NCI-H1417 (cell line): ENCODE measurements at places on chromosomes 2 and 18.

DNA sequence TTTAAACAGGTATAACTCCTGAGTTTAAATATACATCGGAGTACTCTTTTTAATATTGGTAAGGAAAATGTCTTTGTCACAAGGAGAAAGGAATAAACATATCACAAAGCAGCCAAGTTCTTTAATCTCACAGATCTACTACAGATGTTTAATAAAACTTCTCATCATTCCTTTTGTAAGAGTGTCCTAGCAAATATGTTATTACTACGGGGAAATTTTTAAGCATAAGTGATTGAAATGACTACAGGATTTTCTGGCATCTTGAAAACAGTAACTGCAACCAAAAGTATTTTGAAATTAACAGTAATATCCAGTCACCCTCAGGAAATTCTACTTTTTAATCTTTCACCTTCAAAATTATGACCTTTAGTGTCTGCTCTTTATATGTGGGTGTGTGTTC is 403.1 kb downstream of the IRS1 start:
- no peak for DNase-seq

GRCh38 chr18:41034413-41034812 is 920.6 kb upstream of the PIK3C3 start:
- DNase-seq, result no peak

DNA sequence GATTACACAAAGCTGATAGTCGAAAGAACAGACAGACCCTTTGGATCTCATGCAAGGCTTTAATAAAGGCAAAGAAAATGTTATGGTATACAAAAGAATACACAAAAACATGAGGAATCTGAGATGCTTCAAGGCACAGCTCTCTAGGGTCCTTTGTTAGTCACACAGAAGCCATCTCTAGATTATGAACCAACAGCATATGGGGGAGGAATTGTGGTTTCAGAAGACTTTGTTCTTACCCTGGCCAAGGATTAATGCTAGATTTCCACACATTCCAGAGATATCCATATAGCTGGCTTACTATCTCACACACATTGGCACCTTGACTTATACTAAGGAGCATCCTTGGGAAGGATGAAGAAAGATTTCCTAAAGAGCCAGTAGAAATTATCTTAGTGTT is 206.1 kb downstream of the GULP1 start:
- DNase-seq, result no peak

DNA sequence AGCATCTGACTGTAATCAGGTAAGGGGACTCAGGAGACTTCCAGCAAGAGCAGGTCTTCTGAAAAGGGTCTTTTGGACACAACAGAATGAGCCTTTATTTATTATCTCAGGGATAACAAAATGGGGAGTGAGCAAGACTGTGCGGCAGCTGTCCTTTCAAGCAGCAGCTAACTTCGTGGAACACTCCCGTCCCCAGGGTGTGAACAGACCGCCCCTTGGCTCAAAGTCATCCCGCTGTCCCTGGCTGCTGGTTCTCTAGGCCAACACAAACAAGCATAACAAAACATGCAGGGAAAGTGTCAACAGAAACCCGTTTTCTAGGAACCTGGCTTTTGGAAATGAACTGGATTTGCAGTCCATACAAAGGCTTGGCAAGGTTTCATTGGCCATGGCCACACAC is 787.9 kb upstream of the FANCL start:
- DNase-seq, result no peak

GRCh38 chr2:7007846-7008741 is 90.9 kb downstream of the RNF144A start:
- no peak for DNase-seq

DNA sequence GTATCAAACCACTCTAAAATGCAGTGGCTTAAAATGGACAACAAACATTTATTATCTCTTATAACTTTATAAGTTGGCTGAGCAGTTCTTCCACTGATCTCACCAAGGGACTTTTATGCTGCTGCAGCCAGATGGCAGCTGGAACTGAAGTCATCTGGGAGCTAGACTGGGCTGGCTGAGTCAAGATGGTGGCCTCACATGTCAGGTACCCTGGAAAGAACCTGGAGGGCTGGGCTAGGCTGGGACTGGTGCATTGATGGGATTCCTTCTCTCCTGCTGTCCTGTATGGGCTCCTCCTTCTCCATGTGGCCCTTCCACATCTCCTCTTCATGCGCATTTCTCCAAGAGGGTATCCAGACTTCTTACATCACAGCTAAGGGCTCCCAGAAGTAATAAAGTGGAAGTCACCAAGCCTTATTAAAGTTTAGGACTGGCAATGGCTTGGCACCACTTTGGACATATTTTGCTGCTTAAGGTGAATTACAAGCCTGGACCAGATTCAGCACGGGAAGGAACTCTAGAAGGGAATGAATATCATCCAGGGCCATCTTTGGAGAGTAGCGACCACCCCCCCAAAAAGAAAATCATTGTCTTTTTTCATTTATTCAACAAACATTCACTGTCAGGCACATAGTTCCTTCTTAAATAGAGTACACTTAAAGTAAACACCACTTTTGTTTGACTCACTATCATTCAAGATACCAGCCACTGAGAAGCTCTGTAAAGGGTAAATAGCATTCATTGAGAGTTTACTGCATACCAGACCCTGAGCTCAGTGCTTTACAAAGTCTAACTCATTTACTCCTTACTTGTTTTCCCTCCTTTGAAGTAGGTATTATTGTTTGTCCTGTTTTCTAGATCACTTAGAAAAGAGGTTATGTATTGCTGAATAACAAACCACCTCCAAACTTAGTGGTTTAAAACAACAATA is 138.0 kb downstream of the ZFP36L2 start:
- DNase-seq, result no peak

DNA sequence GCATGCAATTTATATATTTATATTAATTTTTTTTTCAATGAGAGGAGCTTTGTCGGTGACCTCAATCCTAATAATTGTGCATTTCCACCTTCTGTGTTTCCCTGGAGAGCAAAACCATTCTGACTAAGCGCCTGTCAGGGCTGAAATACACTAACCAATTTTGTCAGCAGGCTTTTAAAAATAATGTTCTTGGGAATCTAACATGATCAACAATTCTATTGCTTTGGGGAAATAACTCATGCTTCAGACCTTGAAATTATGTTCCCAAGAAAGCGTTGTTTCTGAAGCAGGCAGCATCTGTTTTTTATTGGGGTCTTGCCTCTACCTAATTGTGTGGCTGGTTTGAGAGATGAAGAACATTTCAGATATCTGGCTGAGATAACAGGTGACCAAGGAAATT is 129.1 kb upstream of the ALKAL2 start:
- no peak for DNase-seq

- no peak for DNase-seq
Measured at GRCh38 chr2:159091976-159092375, 123.5 kb downstream of the TANC1 start.
